ENCODE measurements at places on chromosomes 2 and 18.
A peak's percentile ranks its signal among the peaks of the same experiment; 100 is the strongest.

- no peak for DNase-seq
These were observed 81.8 kb downstream of the HDAC4 start for GRCh38 chr2:239318790-239319661.

DNA sequence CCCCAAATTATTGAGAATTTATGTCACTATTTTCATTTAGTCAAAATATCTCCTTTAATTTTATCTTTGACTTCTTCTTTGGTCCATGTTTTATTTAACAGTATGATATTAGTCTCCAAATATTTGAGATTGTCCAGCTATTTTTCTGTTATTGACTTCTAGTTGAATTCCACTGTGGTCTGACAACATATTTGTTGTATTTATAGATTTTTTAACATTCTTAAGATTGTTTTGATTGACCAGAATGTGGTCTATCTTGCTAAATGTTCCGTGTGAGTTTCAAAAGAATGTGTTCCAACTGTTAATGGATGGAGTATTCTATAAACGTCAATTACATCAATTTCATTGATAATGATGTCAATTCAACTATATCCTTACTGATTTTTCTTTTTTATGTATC is 1452.1 kb downstream of the SUCLG1 start:
- DNase-seq = no peak

DNA sequence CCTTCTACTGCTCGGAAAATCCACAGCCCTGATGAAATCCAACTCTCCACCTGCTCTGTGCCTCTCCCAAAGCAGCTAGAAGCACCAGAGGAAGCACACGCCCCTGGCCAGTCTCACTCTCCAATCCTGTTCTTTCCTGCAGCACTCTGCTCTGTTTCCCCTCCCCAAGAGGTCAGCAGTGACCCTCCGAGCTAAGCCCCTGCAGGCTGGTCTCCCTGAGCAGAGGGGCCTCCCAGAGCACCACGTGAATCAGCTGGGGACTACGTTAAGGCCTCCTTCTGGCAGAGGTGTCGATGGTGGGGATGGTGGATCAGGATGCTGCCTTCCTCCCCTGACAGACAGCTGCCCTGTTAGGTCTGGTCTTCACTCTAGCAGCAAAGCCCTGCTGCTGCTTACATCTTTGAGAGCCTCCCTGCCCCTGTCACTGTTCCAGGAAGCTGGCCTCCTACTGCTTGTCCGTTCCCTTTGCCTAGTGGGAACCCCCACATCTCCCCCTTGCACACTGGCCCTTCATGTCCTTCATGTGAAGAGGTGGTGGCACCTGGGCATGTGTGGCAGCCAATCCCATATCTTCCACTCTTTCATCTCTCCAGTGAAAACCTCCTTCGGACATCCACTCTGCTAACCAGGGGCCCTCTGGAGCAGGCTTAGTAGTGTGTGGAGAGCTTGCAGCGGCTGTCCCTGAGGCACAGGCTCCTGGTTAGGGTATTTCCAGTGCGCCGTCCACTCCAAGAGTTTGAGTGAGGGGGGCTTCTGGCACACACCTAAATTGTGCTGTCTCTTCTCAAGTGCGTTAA is 307.5 kb upstream of the HS6ST1 start:
- DNase-seq = no peak

DNA sequence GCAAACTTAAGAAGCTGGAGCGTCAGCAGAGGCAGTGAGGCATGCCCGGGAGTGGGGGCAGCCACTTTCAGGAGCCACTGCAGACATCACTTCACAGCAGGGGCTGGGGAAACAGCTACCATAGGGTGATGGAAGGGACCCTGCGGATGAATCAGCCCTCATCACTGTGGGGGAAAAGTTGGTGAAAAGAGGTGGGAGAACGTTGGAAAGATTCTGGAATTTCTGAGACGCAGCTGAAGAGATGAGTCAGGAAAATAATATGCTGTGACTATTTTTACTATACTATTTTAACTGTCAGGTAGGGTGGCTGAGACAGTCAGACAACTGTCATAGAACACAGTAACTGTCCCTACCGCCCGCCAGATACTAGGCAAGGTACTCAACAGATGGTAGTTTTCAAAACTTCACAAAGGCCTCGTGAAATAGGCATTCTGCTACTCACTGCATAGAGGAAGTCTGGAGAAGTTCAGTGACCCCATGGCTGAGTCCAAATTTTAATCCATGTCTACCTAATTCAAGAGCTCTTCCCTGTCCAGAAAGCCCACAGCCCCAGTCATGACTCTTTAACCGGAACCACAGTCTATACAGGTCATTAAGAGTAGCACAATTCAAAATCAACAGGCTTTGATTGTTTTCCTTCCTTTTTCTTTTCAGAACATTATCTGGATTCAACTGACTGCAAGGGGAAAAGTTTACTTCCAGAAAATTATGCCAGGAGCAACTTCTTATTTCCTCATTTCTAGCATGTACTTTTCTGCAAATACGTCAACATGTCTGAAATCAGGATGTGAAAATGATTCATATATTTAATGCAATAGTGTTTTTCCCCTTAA is 39.3 kb upstream of the EPB41L3 start:
- DNase-seq = no peak

- peak; percentile 29 for DNase-seq
These were observed 860.6 kb upstream of the ZEB2 start for GRCh38 chr2:145380436-145381017.

DNA sequence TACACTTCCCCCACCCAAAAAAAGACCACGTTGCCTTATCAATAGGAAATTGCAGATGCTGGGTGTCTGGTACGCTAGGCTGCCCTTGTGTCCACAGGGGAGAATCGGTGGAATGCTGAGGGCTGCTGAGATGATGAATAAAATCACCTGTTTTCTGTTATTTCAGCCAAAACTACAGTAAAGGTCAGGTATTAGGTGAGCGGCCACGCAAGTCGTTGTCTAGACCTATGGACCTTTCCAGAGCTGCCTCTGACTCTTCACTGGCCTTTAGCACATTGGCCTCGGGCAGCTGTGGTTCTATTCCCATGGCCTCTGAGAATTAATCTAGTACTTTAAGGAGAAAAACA is 89.6 kb downstream of the MTCL1 start:
- DNase-seq = no peak

DNA sequence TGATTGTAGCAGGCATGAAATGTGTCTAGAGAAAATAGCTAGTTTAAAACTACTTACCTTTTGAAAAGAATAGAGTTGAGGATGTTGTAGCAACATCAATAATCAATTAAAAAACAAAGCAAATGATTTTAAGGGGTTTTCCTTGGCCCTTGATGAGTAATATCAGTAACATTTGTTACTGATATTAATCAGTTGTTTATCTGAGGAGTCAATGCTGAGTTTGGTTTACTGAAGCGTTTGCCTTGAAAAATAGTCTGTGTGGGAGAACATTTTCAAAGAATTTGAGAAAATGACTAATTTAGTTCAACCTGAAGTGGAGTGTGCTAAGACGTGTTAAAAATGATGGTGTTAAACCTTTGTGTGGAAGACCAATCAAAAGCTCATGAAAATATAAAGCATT is 9.3 kb downstream of the PTH2R start:
- no peak for DNase-seq

DNA sequence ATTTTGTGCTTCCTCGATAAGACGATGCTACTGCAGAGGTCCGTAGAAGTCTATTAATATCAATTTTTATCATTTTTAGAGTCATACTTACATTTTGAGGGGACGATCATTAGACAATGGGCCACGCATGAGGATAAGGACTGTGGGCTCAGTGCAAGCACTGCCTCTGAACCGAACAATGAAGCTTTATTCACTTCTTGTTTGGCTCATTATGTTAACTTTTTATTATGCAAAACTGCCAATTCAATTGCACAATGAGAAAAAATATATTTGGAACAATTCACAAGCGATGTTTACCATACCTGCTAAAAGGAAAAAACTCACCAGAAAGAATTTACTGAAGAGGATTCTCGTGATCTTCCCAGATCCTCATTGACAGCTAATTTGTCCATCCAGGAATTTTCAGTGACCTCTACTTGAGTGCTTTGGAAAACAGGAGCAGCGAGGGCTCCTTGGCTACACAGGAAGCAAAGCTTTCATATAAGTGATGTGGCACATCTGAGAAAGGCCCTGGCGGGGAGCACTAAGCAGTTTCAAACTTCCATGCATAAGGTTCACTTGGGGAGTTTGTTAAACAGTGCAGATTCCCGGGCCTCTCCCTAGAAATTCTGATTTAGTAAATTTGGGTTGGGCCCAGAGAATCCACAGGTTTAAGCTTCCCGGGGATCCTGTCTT is 13.3 kb upstream of the CAPN13 start:
- no peak for DNase-seq

DNA sequence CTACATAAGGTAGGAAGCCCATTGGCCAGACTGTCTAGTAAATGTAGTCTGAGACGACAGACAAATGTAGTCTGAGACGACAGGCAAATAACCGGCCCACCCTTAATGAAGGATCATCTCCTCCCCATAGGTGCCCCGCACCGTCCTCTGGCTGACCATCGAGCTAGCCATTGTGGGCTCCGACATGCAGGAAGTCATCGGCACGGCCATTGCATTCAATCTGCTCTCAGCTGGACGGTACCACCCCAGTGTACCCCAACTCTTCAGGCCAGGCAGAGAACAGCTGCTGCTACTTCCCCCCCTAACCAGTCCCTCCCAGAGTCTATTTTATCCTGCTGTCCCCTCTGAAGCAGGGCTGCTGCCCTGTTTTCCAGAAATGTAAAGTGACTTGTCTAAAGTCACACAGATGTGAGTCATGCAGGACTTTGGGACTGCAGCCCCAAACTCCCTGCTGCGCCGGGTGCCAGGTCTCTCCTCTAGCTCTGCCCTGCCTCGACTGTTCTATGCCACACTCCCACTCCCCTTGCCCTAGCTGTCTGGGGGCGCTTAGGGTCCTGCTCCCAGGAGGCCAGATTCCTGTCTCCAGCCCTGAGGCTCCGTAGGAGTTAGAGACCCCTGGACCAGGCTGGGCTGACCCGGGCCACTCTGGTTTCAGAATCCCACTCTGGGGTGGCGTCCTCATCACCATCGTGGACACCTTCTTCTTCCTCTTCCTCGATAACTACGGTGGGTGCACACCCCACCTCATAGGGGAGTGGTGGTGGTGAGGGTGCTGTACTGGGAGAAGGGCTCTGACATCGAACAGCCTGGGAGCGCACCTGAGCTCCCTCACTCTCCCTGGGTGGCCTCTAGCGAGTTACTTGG is 4.7 kb downstream of the SLC11A1 start:
- DNase-seq = no peak

DNA sequence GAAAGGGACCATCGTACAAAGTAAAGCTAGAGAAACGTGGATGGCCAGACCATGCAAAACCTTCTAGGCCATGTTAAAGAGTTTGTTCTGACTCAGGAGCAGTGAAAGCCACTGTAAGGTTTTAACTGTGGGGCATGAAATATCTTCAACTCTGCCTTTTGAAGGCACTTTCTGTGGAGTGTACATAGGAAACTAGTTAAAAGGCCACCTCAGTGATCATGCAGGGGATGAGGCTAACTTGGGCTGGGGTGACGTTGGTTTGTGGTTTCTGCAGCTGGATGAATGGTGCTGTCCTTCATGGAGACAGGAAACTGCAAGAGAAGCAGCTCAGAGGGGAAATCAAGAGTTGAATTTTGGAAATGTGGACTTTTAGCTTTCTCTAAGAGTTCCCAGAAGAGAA is 190.7 kb downstream of the CDCA7 start:
- DNase-seq = no peak

- no peak for DNase-seq
These were observed 7.2 kb downstream of the BOLL start for GRCh38 chr2:197777823-197778407.

GRCh38 chr2:69251943-69252342 is 135.1 kb downstream of the GFPT1 start:
- DNase-seq = no peak

DNA sequence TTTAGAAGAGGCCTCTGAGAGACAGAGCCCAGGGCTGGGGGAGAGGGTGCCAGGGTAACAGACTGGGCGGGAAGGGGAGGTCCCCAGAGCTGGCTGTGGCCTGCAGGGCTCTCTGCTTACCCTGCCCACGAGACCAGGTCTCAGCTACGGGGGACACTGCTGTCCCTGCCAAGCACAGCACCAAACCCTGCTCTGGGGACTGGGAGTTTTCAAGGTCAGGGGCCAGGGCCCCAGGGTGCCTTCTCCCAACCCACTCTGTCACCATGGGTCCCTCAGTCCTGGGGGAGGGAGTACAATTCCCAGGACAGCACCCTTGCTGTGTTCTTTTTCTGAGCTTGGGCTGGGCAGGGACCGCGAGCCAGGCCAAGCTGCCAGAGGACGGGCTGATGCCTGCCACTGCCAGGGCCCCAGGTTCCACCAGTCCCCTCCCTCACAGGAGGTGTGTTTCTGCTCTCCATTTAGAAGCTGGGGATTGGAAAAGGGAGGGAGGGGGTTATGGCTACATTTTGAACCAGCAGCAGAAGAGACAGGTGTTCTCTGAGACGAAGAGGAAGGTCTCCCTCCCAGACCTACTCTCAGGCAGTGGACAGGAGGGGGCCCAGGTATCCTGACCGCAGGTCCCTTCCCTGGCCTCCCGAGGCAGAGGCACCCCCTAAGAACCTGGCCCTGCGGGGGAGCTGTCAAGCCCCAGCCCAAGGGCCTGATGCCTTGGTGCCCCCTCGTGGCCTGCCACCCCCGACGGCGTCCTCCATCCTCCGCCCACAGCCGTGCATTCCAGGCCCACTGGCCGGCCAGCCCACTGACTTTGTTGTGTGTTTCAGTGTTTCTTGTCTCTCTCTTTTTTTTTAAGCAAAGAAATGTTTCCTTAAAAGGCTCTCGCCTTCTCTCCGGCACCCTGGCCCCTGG is 80.4 kb downstream of the TNS1 start:
- no peak for DNase-seq

DNA sequence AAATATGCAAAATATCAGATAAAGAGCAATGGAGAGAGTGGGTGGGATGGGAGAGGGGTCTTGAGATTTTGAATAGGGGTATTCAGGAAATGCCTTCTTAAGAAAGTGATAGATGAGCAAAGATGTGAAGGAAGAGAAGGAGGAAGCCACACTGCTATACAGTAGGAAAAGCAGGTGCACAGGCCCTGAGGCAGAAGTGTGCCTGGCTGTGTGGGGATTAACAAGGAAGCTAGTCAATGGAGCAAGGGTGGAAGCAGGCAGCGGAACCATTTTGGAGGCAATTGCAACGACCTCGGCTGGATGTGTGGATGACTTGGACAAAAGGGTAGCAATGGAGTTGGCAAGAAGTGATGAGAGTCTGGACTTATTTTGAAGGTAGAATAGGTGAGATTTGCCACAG is 11.0 kb upstream of the CNGA3 start:
- DNase-seq = no peak

GRCh38 chr2:207138627-207139297 is 27.0 kb downstream of the KLF7 start:
- DNase-seq = no peak

- no peak for DNase-seq
These were observed 102.2 kb upstream of the ASB18 start for GRCh38 chr2:236366397-236366796.

- DNase-seq = no peak
These were observed at the start of gene INPP1 for GRCh38 chr2:190343536-190344275. Gene INPP1, plus strand, starts transcription at chr2:190343589. Its CDS starts 16,514 bp downstream, at chr2:190360103.

GRCh38 chr2:15973481-15974401 is 33.4 kb downstream of the MYCN start:
- DNase-seq = no peak

GRCh38 chr2:181459621-181460021 is 2.4 kb downstream of the ITGA4 start:
- peak; percentile 12 for DNase-seq
